Mesenchymal stem cell (in vitro differentiated cells and primary cell): ENCODE measurements at places on chromosomes 16 and 17.

DNA sequence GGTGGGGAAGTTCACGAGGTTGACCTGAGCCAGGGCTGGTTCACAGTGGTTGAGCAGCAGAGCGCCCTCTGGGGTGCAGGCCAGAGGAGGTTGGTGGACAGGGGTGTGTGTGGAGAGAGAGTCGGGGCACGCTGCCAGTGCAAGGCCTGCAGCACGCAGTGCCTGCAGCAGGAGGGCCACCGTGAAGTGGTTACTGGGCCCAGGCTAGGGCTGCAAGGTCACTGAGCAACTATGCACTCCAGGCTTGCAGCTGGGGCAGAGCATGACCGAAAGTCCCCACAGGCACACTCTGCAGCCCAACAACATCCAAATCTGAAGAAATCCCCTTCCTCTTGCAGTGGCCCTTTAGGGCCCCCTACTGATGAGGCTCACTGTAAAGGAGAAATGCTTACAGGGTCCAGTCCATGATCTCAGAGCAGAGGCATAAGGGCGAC lies 89.1 kb upstream of the NOL11 start:
- DNase-seq, result peak; percentile 11

DNA sequence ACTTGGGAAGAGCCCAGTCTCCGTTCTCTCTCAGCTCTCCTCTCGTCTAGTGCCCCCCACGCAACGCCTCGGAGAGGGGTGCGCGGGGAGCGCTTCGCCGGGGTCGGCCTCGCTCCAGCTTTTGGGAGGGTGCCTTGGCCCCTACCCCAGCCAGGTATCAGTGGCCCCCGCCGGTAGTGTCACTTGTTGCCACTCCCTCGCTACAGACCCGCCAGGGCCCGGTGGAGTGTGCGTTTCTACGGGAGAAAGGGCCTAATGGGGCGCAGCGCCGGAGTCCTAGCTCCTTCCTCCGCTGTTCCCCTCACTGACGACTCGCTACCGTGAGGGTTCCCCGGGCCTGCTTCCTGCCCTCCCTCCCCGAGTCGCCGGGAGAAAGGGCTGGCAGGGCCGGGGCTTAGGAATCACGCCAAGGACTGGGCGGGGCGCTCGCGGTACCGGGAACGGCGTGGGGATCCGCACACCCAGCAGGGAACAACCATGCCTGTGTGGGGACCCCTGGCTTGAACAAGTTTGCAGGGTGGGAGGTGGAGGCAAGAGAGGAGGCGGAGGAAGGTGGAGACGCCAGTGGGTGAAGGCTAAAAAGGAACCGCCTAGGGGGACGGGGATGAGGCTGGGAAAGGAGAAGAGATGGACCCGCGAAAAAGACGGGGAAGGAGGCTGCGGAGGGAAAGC lies 997 bp upstream of the CDH11 start:
- DNase-seq, result peak; percentile 79

DNA sequence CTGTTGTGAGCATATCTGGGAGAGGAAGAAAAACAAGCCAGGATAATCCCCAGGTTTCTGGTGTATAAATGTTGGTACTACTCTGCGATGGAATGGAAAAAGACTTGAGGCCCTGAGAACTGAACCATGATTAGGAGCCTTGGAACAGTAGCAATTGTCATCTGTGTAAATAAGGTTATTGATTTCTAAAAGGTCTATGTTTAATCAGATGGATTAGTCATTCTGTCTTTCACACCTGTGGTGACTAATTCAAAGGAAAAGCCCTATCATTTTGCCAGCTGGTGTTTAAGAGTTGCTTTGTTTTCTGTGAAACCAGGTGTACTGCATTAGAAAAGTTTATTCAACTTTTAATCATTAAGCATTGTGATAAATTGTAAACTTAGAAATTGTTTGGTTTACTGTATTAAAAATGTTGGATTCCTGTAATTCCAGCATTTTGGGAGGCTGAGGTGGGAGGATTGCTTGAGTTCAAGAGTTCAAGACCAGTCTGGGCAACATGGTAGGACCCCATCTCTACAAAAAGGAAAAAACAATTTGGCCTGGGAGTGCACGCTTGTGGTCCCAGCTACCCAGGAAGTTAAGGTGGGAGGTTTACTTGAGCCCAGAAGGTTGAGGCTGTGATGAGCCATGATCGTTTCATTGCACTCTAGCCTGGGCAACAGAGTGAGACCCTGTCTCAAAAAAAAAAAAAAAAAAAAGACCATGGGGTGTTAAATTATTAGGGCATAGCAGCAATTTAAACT lies 29.0 kb upstream of the KPNB1 start:
- DNase-seq, result no peak

DNA sequence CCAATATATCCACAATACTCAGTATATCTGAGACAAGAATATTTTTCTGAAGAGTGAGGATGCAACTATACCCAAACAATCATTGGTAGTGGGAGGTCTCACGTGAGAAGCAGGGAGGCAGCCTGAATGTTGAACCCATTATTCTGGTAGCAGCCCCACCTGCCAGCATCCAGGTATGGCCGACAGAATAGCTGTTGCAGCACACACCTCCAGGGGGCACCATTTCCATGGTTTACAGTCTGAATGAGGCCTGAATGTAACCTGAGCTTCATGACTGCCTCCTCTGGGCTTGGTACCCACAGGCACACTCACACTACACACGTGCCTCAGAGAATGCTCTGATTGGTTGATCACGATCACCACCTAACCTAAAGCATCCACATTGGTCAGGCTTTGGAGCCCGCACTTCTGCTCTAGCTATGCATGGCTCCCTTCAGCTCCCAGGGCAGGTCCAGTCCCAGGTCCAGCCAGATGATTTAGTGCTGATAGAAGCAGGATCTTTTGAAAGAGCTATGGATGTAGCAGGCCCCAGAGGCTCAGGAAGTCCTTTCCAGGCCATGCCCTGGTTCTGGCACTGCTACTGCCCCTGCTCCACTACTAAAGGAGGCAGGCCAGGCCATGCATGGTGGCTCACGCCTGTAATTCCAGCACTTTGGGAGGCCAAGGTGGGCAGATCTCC lies 11.0 kb upstream of the CBFB start:
- DNase-seq, result peak; percentile 89

GRCh38 chr16:1495211-1495888 lies 2.2 kb downstream of the TELO2 start:
- no peak for DNase-seq

- DNase-seq, result no peak
Measured at GRCh38 chr17:64080174-64080618, 49.7 kb downstream of the ERN1 start.

- DNase-seq, result no peak
Measured at GRCh38 chr16:2702871-2703745, 16.9 kb downstream of the PRSS27 start.

DNA sequence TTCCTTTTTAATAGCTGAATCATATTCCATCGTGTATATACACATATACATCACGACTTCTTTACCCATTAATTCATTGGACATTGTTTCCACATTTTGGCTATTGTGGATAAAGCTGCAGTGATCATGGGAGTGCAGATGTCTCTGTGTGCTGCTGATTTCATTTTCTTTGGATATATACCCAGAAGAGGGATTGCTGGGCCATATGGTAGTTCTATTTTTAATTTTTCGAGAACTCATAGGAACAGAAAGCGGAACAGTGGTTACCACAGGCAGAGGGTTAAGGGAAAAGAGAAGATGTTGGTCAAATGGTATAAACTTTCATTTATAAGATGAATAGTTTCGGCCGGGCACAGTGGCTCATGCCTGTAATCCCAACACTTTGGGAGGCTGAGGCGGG lies 187.4 kb upstream of the MYOCD start:
- no peak for DNase-seq

GRCh38 chr16:2250652-2251295 lies 613 bp downstream of the ECI1 start:
- DNase-seq, result peak; percentile 34

DNA sequence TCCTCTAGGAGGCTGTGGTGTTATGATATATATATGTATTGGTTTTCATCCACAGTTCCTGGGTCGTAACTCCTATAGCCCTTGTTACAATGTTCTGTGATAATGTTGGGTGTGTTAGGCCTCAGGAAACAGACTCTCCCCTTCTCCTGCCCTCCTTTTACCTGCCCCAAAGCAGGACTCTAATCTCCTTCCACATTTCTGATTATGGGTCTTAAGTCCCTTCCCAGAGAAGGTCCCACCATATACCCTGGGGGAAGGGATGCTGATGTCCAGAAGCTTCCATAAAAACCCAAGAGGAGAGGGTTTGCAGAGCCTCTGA lies 450 bp upstream of the C1QBP start:
- no peak for DNase-seq

- no peak for DNase-seq
Measured at GRCh38 chr17:30395398-30396022, 16.8 kb downstream of the CPD start.

- DNase-seq, result no peak
Measured at GRCh38 chr16:17171250-17172143, 299.3 kb downstream of the XYLT1 start.

DNA sequence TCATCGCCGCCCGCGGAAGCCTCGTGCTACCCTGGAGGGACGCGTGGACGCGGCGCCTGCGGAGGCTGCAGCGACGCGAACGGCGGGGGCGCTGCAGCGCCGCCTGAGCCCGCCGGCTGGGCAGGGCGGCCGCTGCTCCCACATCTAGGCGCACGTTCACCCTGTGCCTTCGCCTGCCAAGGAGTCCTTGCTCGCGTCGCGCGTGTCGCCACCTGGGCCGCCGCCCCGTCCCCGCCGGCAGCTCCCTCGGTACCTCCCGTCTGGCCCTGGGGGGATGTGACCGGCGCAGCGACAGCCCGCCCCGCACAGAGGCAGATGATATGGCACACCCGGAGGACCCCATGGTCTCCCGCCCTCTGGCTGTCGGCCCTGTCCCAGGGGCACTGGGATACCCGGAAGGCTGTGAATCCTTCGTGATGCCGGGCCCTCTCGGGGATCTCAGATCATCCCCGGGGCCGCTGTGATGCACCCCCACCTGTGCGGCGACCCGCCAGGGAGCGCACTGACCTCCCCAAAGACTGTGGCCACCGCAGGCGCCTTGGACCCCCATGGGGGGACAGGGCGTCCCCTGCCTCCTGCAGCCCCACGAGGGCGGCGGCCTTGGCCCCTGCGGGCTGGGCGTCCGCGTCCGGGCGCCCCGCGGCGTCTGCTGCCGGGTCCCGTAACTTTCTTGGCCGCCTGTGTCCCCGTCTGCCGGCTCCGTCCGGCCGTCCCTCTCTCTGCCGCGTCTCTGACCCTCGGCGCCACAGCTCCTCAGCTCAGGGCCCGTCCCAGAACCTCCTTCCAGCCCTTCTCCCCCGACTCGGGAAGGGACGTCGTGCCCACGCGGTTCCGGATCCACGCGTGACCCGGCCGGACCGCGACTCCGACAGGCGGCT lies 689 bp upstream of the TBC1D24 start:
- DNase-seq, result peak; percentile 54

- DNase-seq, result no peak
Measured at GRCh38 chr16:56094231-56094630, 97.1 kb upstream of the GNAO1 start.

- peak; percentile 19 for DNase-seq
Measured at GRCh38 chr17:79201536-79202227, 127.1 kb downstream of the ENGASE start.

GRCh38 chr17:46059486-46059885 lies 60.4 kb downstream of the STH start:
- no peak for DNase-seq

DNA sequence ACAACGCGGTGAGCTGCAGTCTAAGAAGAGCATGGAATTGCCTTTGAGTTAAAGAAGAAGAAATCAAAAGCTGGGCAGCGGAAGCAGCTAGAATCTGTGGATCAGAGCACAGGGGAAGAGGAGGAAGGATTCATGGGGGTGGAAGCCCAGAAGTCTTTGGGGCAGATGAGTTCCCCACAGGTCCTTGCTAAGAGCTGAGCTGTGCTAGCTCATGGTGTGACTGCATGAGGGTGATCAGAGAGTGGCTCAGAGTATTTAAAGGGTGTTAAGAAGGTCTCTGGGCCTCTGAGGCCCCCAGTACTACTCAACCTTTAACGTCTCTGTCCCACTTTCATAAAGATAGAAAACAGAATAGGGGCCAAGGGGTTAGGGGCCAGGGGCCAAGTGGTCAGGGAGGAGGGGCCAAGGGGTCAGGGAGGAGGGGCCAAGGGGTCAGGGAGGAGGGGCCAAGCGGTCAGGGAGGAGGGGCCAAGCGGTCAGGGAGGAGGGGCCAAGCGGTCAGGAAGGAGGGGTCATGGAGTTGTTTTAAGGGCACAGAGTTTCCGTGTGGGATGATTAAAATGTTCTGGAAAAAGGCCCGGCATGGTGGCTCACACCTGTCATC lies 12.0 kb upstream of the TRPV3 start:
- no peak for DNase-seq

DNA sequence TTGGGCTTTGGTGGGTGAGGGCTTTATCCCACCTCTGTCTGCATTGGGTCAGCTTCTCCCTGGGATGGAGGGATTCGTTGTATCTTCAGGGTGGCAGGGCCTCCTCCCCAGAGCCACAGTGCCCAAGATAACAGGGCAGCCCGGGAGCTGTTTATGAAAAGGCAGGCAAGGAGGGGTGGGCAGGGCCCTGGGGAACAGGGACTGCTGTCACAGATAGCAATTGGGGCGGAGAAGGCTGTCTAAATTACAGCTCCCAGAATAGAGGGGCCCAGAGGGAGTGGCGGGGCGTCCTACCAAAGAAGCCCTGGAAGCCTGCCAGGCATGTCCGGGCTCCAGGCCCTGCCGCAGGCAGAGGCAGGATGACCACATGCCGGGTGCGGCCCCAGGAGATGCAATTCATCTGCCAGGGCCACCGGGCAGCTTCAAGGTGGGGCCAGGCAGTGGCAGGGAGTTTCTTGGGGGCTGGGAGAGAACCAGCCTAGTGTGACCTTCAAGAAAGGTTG lies 18.8 kb upstream of the PHOSPHO1 start:
- DNase-seq, result no peak

- no peak for DNase-seq
Measured at GRCh38 chr17:59550703-59551102, 14.7 kb upstream of the DHX40 start.

GRCh38 chr17:32191306-32191705 lies 49.0 kb downstream of the RHOT1 start:
- DNase-seq, result peak; percentile 24

GRCh38 chr17:36876966-36877365 lies 60.3 kb upstream of the LHX1 start:
- DNase-seq, result no peak

GRCh38 chr16:65376601-65377000 lies 254.7 kb upstream of the CDH11 start:
- no peak for DNase-seq

DNA sequence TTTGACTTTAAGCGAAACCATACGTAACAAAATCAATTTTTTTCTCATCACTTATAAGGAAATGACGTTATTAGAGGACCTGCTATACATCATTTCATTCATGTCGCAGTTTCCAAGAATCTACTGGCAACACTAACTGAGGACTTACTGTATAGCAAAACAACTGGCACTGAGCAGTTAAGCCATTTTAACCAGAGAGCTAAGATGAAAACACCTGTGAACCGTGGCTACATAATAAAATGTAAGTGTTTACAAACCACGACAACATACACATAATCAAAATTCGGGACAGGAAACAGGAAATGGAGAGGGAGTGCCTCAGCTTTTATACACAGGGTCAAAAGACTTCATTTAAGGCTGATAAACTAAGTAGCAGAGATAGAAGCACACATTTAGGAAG lies 29.5 kb downstream of the METTL16 start:
- DNase-seq, result no peak
